Ammon's horn (tissue), 1 donor: ENCODE measurements at places on chromosomes 2 and 18.

DNA sequence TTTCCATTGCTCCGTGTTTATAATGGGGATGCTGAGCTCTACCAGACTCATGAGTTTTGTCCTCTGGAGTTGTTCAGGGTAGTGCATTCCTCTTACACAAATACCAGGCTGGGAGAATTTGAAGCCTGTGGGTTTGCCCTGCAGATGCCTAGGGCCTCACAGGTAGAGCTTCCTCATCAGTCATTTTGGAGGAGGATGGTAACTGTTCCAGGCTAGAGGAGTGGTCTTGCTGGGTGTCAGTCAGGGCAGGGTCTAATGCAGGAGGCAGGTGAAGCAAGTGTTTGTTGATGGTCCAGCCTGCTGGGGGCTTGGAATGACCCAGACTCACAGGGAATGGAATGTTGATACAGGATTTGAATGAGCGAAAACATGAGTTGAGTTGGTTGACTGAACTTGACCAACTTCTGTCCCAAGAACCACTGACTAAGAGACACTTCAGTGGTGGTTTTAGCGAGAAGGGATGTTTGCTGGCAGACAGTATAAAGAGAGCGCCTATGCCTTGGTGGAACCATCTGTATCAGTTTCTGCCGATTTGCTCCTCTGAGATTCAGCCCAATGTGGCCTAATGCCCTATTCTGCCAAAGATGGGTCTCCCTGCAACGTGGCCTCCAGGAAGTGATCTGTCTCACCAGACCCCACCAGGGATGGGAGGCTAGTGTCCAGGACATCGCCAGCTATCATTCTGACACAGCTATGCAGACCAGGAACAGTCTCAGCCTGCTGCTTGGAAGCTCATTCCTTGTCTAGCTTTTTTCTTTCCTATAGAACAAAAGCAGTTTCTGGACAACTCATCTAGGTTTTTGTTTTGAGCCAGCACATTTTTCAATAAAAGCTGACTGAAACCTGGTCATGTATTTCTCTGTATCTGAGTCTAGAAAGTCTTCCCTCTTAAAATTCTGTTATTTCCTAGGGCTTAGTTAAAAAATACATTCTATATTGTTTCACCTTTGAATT lies 9.3 kb downstream of the IL1R2 start:
- no peak for DNase-seq

GRCh38 chr2:195648787-195649186 lies 8.2 kb upstream of the SLC39A10 start:
- DNase-seq = no peak

DNA sequence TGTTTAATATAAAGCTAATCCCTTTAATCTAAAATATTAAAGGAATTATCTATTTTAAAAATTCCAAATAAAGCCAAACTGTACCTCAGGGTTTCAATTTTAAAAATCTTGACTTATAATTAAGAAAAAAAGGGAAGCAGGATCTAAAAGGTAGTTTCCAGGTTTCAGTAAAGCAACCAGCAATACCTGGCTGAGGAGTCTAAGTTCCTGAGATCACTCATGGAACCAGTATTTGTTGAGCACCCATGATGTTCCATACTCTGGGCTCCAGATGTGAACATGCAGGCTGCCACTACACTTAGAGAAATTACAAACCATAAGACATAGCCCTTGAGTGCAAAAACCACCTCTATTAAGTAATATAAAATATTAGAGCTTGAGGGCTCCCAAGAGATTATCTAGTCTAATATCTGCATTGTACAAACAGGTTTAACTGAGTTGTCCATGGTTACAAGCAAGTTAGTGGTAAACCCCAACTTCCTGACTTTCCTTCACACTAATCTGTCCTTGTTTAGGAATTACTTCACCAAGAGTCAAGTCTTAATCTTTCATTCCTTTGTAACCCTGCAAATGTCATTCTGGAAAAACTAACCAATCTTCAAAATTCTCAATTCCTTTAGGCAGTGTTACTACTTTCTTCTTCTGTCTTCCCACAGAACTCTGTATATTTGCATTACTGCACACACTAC lies 49.2 kb downstream of the CLASP1 start:
- DNase-seq = no peak

DNA sequence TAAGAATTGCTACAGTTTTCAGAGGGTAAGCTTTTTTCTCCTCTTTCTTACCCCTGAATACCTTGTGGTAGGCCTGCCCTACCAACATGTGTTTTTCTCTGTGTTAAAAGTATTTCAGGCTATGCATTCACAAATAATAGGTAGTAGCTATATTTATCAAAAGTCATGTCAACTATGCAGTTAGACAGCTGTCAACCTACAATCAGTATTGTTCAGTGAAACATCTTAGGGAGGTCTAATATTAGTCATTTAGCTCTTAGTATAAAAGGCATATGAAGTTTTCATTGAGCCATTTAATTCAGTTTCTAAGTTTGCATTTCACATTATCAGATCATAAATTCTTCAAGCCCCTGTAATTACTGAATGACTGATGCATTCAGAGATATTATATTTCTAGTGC lies 36.7 kb downstream of the XIRP2 start:
- DNase-seq = no peak

DNA sequence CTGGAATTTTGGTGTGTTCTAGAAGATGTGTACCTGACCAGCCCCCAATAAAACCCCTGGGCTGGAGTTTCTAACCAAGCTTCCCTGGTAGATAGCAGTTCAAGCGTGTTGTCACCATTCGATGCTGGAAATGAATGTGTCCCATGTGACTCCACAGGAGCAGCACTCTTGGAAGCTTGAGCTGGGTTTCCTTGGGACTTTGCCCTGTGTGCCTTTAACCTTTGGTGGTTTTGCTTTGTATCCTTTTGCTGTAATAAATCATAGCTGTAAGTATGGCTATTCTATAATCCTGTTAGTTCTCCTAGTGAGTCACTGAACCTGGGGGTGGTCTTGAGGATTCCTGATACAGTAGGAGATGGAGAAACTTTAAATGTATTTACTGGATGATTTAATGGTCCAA lies 65.2 kb downstream of the KLHL14 start:
- DNase-seq = no peak

DNA sequence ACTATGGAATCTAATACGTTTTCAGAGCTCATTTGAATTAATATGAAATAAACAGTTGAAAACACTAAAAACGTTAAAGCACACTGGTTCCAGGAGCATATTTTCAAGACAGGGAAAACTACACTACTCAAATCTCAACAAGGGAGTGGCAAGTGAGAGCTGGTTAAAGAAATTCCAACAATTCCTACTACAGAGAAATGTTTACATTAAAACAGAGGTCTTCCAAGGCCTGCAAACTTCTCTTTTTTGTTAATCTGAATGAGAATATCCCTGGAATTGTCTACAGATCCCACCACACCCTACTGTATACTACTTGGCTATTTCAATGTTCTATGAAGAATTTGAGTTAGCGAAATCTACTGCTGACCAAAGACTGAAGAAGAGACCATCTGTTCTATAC lies 231.5 kb downstream of the ZEB2 start:
- DNase-seq = no peak

DNA sequence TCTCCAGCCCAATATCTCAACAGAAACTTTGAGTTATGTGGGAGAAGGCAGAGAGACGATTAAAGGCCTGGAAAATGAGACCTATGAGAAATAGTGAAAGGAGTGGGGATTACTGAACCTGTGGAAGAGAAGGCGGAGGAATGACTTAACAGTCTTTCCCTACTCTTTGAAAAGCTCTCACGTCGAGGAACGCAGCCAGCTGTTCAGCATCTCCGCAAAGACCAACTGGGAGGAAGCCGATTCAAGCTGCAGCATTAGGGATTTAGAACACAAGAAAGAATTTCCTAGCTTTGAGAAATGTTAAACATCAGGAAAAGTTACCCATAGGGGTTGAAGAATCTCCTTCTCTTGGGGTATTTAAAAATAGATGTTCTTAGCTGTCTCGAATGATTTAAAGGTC lies 233.2 kb upstream of the PARD3B start:
- DNase-seq = no peak

- no peak for DNase-seq
Observed at GRCh38 chr2:46656640-46657039, 177.3 kb downstream of the TMEM247 start.

DNA sequence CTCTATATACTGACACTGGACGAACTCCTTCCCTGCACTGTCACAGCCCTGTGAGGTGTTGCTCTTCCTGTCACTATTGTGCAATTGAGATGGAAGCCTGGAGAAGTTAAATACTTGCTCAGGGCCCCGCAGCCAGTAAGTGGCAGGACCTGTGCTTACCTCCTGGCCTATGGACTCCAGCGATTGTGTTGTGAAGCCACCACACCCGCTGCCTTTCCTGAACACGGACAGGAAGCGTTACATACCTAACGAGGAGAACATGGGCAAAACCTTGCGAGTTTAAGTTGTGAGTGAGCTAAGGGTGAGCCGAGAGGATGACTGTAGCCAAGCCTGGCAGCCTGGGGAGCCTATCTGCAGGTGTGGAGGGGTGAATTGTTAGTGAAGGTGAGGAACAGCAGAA lies 26.1 kb downstream of the RAB31 start:
- no peak for DNase-seq

DNA sequence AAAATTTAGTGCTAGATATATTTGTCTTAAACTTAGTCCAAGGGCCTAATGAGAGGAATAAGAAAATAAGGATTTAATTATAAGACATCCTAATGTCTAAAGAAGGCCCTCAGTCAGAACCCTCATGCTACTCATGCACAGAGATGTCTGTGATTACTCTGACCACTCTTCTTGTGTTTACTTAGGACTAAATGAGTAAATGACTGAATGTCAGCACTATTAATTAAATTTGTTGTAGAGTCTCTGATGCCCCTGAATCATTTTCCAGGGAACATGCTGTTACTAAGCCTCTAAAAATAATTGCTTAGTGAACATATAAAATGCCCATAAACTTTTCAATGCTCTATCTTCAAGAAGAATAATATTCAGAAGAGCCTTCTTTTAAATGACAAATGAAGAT lies 32.4 kb downstream of the GULP1 start:
- DNase-seq = no peak

- DNase-seq = no peak
Observed at GRCh38 chr18:61992285-61992684, 99.5 kb upstream of the RNF152 start.

DNA sequence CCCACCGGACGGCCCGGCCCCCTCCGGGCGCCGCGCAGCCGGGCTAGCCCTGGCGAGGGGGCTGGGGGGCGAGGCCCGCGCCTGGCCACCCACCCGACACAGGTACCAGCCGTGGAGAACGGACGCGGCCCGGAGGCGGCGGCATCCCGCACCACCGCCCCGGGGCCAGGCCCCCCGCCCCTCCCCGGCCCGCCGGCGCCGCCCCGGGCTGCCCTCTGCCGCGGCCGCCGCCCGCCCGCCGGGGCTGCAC lies 405 bp downstream of the SOS1 start:
- DNase-seq = no peak

- DNase-seq = no peak
Observed at GRCh38 chr2:1024981-1025380, 74.3 kb downstream of the SNTG2 start.

GRCh38 chr2:202510911-202511310 lies 123.9 kb upstream of the FAM117B start:
- DNase-seq = no peak
